Muscle of back (tissue), 13 donors: ENCODE measurements at places on chromosomes 4 and X.

DNA sequence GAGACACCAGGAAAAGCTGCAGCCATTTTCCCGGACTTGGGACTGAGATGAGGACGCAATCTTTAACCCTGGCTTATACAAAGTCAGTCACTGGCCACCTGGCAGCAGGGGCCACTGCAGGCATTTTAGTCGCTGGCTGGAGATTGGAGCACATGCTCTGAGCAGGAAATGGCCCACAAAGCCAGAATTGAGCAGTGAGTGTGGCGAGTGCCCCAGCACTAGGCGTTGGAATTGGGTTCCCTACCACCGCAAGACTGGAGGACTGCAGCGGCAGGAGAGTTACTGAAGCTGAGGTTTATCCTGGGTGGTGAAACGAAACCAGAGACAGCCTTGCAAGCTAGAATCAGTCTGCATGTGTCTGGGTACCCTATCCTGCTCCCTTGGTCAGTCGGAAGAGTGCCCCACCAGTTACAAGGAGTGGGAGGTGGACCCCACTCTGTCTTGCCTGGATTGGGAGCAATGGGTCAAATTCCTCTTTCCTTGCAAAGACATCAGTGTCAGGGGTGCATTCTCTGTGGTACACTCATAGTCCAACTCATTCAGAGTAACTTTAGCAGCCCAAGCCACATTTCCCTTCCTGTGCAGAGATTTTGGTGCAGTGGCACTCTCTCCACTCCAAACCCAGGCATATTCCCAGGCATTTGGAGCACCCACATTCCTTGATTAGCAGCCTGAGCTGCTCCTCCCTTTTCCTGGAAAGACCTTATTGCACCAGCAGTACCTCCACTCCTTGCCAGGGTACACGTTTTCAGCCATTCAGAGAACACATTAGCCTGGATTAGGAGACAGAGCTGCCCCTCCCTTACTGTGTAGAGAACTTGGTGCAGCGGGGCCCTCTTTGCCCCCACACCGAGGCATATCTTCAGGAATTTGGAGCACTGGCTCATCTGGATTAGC, 36.7 kb upstream of the PLK4 start:
- DNase-seq = no peak

DNA sequence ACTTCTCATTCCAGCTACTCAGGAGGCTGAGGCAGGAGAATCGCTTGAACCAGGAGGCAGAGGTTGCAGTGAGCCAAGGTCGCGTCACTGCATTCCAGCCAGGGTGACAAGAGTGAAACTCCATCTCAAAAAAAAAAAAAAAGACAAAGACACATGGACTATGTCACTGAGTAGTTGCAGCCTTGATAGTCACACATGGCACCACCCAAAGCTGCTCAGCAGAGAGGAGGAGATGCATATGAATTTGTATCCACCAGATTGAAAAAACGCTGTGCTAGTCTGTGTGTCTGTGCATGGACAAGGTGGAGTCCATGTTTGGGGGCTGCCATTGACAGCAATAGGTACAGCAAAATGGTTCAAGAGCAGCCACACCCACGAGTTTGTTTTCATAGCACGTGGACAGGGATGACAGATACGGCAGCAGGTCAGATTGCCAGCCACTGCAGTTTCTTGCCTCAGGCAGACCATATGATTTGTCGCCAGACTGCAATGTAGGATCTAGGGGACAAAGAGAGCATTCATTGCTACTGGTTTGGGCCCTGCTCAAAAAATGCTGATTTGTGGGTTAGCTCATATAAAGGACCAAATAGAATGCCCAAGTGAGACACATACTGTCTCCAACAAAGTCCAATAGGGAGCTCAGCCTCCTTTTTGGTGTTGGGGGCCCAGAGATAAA, 89.9 kb downstream of the CEP135 start:
- DNase-seq = no peak

DNA sequence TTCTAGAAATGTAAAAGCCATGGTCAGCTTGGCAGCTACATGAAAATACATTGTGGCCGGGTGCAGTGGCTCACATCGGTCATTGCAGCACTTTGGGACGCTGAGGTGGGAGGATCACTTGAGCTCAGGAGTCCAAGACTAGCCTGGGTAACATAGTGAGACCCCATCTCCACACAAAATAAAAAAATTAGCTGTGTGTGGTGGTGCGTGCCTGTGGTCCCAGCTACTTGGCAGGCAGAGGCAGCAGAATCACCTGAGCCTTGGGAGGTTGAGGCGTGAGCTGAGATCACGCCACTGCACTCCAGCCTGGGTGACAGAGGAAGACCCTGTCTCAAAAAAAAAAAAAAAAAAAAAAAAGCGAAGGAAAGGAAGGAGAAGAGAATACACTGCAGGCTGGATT, 29.0 kb downstream of the RNF212 start:
- no peak for DNase-seq

DNA sequence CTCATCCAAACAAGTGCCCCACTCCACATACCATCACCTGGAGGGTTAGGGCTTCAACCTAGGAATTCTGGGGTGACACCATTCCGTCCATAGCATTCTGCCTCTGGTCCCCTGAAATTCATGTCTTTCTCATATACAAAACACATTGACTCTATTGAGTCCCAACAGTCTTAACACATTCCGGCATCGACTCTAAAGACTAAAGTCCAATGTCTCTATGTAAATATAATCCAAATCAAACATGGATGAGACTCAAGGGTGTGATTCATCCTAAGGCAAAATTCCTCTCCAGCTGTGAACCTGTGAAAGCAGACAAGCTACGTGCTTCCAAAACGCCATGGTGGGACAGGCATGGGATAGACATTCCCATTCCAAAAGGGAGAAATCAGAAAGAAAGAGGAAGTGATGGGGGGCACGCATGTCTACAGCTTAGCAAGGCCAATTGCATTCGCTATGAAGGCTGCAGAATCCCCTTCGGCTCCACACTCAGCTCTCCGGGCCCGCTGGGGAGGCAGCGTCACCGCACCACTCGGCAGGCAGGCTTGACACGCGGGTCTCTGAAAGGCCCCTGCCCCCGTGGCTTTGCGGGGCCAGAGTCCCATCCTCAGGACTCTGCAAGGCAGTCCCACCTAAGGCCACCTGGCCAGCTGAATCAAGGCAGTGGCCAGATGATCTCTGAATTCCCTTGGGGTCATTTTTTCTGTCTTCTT, 53.2 kb downstream of the ADRA2C start:
- DNase-seq = no peak

- DNase-seq = no peak
Measured at GRCh38 chr4:140652601-140653000, 83.8 kb upstream of the UCP1 start.

DNA sequence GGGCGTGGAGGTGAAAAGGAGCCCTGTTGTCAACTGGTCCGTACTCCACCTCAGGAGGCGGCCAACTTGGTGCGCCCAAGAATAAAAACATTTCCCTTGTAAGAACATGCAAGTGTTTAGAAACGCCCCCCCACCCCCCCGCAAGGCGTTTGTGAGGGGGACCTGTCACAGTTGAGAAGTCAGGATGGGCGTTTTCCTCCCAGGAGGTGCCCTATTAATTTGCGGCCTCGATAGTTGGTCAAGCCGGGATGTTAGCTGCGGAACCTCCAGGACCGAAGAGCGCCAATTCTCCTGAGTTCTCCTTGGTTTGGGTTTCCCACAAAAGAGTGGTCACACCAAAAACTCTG, 651 bp upstream of the SAP30 start:
- DNase-seq = no peak

GRCh38 chrX:65841263-65841662, 173.8 kb downstream of the MSN start:
- no peak for DNase-seq

DNA sequence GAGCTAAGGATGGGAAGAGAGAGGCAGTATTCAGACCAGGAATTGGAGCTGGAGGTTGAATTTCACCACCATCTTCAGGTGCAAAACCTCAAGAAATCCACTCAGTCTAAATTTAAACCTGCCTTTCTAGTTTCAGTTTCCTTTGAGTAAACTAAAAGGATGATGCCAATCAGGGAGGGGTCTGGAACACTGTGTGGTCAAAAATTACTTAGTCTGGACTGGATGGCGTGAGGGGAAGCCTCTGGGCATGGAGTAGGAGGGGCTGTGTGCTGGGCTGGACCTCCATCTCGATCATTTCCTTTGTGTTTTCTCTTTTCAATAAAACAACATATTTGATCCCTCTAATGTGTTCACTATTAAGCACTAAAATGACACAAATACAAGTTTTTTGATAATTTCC, 120.1 kb downstream of the GC start:
- DNase-seq = no peak

- no peak for DNase-seq
Measured at GRCh38 chr4:6771229-6771671, 11.3 kb upstream of the KIAA0232 start.

DNA sequence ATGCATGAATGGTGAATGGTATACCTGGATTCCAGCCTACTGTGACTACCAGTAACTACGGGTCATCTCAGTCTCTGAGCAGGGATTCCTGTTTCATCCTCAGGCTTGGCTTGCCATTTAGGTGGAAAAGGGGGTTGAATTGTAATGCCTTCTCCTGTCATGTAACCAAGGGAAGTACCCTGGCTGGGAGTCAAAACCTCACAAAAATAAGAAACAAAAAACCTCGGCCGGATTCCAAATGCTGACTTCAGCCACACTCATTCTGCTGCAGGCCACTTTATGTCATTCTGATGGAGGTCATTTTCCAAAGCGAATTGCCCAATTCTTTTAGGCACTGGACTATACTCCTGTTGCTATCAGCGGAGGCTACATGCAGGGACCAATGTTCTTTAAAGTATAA, 324.7 kb downstream of the LDB2 start:
- peak; percentile 58 for DNase-seq

DNA sequence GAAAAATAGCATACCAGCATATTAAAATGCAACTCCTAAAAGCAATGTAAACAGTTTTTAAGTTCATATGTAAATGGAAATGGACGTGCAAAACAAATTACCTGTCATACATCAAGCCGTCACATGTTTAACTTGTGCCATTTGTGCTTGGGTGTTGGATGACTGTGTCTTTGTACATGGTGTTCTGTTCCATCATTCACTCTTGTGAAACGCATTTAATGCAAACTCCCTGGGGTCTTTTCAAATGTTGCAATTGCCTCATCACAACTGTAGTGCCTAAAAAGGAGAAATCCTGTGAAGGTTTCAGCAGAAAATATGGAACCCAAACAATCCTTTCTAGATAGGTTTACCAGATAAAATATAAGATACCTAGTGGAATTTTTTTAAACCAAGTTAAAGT, 52.4 kb downstream of the PHOX2B start:
- DNase-seq = no peak

GRCh38 chrX:111164728-111165127, 68.7 kb downstream of the PAK3 start:
- no peak for DNase-seq

GRCh38 chr4:126409746-126410145, 1095.0 kb downstream of the FAT4 start:
- peak; percentile 31 for DNase-seq

GRCh38 chr4:13527981-13528820, 16.1 kb downstream of the NKX3-2 start:
- DNase-seq = no peak

DNA sequence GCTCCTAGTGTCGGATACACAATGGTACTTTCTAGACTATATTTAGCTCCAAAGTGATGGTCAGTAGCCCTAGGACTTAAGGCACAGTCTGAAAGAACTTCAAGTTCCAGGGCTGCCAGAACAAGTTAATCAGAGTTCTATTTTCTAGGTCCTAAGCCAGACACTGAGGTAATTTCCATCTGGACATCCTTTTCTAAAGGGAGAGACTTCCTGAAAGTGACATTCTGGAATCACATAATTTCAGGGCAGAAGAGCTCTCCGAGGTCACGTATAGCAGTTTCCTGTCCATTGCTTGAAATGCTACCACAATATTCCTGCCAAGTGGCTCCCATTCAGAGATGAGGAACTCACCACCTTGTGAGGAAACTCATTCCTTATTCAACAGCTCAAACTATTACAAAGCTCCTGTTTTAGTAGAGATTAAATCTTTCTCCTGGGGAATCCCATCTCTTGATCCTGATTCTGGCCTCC, 117.9 kb downstream of the COL25A1 start:
- DNase-seq = peak; percentile 89

DNA sequence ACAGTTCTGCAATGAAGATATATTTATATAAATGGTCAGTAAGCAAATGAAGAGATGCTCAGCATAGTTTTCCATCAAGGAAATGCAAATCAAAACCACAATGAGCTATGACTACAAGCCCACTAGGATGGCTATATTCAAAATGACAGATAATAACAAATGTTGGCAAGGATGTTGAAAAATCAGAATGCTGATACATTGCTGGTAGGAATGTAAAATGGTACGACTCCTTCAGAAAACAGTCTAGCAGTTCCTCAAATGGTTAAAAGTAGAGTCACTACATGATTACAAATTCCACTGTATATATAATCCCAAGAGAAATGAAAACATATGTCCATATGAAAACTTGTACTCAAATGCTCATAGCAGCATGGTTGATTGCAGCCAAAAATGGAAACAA, 425.0 kb upstream of the ATOH1 start:
- DNase-seq = no peak

GRCh38 chr4:40395166-40395900, 60.2 kb downstream of the CHRNA9 start:
- no peak for DNase-seq

GRCh38 chrX:9765072-9765736, 443 bp downstream of the GPR143 start:
- no peak for DNase-seq

GRCh38 chr4:13539619-13540445, 4.5 kb downstream of the NKX3-2 start:
- DNase-seq = no peak

DNA sequence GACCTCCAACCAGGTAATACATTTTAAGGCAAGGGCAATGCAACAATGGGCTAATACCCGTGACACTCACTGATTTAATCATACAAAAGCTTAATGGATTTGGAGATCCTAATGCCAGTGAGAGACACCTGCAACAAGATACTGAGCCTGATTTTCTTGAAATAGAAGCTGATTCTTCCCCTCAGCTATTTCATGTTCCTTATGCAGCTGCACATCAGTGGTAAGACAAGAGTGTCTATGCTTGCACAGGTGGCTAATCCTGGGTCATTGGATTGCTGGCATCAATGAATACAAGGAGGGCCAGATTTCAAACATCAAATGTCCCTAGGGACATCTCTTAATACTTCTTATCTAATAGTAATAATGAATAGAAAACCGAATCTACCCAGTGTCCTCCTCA, 139.7 kb downstream of the PPARGC1A start:
- no peak for DNase-seq

- DNase-seq = no peak
Measured at GRCh38 chr4:102717448-102718092, 43.2 kb downstream of the MANBA start.

- DNase-seq = no peak
Measured at GRCh38 chrX:153408221-153408721, 3.0 kb upstream of the ZFP92 start.
